ENCODE measurements at places on chromosomes 1 and 21.

DNA sequence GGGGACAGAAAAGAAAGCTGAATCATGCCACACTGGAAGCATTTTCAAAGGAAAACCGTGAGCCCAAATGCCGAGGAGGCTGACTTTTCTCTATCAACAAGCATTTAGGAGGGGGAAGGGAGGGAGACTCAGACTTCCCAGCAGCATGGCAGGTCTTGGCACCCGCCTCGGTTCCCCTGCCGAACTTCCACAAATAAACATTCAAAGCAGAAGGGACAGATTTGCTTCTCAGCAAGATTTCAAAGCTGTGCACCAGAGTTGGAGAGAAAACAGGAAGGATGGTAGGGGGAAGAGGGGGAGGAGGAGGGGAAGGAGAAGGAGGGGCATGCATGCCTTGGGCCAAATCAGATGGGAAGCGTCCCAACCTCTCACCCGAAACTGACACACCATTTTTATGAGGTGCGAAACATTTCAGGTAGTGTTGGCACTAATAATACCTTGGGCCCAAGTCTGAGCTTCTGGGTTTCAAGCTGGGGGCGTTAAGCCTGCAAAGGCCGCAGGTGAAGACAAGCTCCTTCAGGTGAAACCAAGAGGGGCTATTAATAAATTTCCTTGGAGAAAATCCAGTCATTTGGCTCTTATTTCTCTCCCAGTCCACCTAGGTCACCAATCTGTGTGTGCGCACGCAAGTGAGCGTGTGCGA lies 26.4 kb downstream of the ABCA4 start:
- DNase-seq, result peak; percentile 45

DNA sequence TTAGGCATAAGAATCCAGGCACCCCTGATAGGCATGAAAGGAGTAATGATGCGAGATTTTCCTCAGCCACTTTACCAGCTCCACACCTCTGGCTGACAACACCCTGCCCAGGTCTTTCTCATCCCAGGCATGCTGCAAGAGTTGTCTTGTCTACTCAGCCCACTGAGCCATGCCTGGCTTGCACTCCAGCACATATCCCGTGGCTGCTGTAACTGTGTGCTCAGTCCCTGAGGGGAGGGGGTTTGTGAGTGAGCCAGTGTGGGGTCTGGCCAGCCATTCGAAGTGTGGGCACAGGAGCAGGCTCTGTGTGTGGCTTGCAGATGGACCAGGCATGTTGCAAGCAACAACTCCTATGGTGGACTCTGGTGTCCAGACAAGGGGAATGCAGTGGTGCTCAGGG lies 529.6 kb downstream of the ADGRL2 start:
- DNase-seq, result no peak

- no peak for DNase-seq
These were observed 8.1 kb downstream of the CCSAP start for GRCh38 chr1:229334716-229335115.

GRCh38 chr1:10511494-10511885 lies 36.7 kb downstream of the PEX14 start:
- no peak for DNase-seq

GRCh38 chr1:182426442-182427430 lies 23.2 kb upstream of the RGSL1 start:
- no peak for DNase-seq

GRCh38 chr1:7111853-7112252 lies 326.6 kb downstream of the CAMTA1 start:
- DNase-seq, result no peak

DNA sequence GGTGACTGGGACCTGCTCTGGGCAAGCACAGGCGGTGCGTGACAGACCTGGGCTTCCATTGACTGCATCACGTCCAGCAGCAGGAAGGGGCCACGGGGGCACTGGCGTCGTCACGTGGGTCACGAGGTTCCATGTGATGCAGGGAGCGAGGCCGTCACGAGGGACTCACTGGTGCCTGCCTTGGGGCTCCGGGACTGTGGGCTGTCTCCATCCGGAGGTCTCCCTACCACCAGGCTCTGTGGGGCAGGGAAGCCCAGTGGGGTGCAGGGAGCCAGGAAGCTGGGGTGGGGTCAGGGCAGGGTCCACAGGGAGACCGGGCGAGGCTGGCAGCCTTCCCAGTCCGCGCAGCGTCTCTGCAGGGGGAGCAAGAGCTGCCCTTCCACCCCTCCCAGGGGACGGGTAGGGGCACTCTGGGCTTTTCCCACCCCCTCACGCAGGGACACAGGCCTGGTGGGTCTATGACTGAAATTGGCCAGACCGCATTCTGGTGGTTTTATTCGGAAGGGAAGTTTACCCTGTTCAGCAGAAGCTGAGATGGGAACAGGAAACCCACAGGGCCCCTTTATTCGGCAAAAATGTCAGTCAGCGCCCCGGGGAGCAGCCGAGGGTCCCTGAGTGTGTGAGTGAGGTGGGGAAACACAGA lies 416 bp upstream of the TNFRSF14 start:
- no peak for DNase-seq

- DNase-seq, result no peak
These were observed 8.5 kb downstream of the CHD5 start for GRCh38 chr1:6171548-6172124.

DNA sequence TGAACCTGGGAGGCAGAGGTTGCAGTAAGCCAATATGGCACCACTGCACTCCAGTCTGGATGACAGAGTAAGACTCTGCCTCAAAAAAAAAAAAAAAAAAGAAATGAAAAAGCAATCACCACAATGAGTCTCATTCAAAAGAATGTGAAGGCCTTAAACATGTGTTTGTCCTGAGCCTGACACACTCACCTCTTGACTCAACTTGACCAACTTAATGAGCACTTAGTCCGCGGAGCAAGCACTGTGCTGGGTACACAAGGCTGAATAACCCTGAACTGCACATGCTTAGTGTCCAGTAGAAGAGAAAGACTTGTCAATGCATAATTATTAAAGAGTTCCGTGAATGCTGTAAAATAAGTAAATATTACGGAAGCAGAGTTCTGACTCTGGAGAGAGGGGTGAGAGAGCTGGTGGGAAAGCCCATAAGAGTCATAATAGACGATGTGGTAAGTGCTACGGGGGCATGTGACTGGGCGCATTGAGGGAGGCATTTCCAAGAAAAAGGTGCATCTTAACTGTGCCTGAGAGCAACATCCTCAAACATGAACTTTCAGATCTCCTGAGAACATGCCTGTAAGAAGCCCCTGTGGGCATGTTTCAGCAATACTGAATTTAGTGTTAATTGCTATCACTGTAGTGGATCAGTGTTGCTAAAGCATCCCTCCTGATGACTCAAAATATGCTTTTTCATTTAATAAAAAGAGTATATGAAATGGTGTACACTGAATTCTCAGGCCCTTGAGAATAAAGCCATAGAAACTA lies 27.2 kb downstream of the MCOLN2 start:
- no peak for DNase-seq

Data from fibroblast of skin of abdomen (primary cell).